ENCODE measurements at places on chromosomes 4 and X. TPM values are rescaled to one million over a fixed set of nuclear protein-coding genes. Genes with fewer than 3 reads are reported as not detected.

The ZMAT1 gene
- 0.09 TPM for polyA plus RNA-seq

GRCh38 chr4:168259096-168259495 lies 59.5 kb downstream of the DDX60 start:
- no peak for DNase-seq

The CYLC1 gene
- polyA plus RNA-seq = not detected

The JCHAIN gene
- polyA plus RNA-seq = 9.3 TPM

The F8A1 gene
- 5.4 TPM for polyA plus RNA-seq

- no peak for DNase-seq
These were observed 18.6 kb downstream of the MEPE start for GRCh38 chr4:87851332-87851731.

GRCh38 chr4:39961311-39961877 lies 16.3 kb downstream of the PDS5A start:
- no peak for DNase-seq

The HMGB3 gene
- polyA plus RNA-seq = 33.7 TPM

The MAGEA4 gene
- polyA plus RNA-seq = not detected

The PRPS2 gene
- polyA plus RNA-seq = 25.5 TPM

The TEX13C gene
- not detected for polyA plus RNA-seq

DNA sequence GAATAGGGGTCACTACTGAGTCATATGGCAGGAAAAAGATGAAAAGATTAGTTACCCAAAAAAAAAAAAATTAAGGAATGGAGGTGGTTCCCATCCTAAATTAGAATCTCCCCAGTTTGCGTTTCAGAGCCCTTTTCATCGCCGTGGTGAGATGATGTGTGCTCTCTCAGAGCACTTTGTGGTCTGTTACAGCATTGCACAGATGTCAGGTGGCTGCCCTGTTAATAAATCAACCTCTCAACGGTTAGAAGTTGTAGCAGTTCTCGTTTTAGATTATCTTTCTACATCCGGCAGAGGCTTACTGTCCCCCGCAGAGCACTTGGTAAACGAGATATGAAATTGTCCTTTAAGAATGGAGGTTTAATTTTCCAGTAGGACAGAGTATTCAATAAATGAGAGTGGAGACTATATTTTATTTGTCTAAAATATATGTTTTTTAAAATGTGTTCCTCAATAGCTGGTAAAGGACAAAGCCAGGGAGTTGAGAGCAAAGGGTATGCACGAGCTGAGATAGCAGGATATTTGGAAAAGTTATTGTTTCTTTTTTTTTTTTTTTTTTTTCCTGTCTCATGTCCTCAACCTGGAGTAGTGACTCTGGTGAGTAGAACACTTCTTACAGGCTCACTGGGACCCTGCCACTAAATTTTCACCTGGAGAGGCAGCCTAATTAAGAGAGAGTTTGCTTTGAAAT lies 26.9 kb downstream of the AFF1 start:
- DNase-seq = peak; percentile 84

The TBCK gene
- polyA plus RNA-seq = 29.0 TPM

GRCh38 chr4:112189754-112190153 lies 41.8 kb upstream of the AP1AR start:
- DNase-seq = peak; percentile 62

The ASB9 gene
- polyA plus RNA-seq = 0.08 TPM

GRCh38 chr4:93299118-93299517 lies 529.4 kb upstream of the ATOH1 start:
- no peak for DNase-seq

DNA sequence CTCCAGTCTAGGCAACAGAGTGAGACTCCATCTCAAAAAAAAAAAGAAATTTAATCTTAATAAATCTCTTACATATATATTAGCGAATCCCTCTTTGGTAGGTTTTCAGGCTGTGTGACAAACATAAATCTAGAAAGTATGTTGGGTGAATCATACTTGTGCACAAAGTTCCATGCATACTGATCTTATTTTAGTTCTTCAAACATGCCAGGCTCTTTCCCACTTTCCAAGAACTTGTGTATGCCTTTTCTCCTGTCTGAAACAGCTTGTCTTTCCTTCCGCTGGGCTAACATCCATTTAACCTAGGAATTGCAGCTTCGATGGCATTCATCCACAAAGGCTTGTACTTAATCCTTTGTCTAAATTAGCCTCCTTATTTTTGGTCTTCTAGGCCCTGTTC lies 156.6 kb upstream of the CASK start:
- DNase-seq = peak; percentile 38

GRCh38 chr4:23033796-23034195 lies 341.1 kb downstream of the GBA3 start:
- DNase-seq = no peak

GRCh38 chrX:129723511-129723910 lies 15.3 kb upstream of the XPNPEP2 start:
- no peak for DNase-seq

DNA sequence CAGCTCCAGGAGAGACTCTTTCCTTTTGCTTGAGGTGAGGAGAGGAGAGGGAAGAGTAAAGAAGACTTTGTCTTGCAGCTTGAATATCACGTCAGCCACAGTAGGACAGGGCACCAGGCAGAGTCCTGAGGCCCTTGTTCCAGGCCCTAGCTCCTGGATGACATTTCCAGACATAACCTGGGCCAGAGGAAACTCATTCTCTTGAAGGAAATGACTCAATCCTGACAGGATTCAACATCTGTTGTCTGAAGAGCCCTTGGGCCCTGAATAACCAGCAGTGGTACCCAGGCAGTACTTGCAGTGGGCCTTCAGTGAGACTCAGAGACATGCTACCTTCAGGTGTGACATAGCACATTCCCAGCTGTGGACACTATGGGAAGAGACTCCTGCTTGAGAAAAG lies 62.8 kb downstream of the FGF16 start:
- no peak for DNase-seq

The QRFPR gene
- not detected for polyA plus RNA-seq

The SUPT20HL1 gene
- polyA plus RNA-seq = not detected

DNA sequence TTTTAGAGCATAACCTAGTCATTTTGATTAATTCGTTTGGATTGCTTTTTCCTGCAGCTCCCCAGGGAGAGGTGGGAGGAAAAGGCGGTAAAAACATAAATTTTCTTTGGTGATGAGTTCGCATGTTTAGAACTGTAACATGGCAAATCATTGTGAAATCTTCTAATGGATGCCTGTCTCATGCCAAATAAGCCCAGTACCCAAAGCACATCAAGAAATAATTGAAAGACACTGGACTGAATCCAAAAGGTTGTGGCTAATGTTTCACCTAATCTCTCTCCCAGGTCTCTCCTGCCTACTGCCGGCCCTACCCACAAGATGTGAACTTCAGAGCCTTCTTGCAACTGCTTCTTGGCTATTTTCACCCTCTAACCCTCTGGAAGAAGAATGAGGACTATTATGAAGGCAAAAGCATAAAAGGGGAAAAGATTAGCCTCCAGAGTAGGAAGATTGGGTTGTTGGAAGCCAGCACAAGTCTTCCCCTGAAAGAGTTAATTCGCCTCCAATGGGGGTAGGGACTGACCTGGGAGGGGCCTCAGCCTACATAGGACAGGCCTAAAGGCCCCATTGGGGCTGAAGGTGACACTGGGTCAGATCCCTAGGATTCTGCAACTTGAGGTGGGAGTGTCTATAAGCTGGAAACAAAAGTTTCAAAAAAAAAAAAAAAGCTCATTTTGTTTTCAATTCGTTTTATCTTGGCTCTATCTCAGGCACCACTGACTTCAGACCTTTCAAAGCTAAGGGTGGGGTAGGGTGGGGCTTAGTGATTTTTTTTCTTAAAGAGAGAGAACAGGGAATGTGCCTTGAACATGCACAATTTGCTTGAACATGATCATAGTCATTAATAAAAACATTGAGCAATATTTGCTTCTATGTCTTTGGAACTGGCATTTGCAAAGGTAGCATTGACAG lies 278.6 kb upstream of the KLF3 start:
- DNase-seq = peak; percentile 41

DNA sequence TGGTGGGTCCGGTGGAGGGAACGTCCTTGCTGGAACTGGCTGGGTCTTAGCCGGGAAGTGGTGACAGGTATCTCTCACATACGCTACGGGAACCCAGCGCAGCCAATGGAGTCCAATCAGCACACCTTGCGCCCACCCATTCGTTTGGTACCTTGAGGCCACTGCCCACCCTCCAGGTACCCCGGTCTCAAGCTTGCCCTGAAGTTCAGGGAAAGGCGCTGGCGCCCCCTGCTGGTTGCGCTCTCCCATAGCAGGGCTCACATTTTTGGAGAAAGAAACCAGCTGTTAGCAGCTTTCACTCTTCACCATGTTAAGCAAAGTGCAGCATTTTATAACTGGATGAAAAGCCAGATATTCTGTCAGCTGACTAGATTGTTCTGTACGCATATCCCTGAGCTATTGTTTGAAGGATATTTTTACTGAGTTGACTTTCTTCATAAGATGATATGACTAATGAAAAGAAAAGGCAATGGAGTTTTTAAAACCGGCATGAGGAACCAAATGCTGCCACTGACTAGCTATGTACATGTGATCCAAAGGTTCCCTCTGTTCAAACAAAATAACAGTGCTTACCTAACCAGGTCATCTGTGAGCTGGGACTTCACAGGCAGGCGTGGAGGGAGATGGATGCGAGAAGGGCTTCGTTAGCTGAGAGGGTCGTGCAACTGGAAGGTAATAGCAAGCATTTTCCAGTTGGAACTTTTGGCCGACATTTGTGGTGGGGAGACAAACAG lies 43.7 kb downstream of the OTOP1 start:
- peak; percentile 19 for DNase-seq

- no peak for DNase-seq
These were observed 66.9 kb downstream of the NCAPG start for GRCh38 chr4:17877661-17878060.

- DNase-seq = no peak
These were observed 611.0 kb upstream of the PABPC4L start for GRCh38 chr4:134812611-134813010.

The PNMA5 gene
- not detected for polyA plus RNA-seq

The THAP9 gene
- 2.4 TPM for polyA plus RNA-seq

Measured in fibroblast of lung (primary cell).